ENCODE measurements at places on chromosomes 4 and X.

DNA sequence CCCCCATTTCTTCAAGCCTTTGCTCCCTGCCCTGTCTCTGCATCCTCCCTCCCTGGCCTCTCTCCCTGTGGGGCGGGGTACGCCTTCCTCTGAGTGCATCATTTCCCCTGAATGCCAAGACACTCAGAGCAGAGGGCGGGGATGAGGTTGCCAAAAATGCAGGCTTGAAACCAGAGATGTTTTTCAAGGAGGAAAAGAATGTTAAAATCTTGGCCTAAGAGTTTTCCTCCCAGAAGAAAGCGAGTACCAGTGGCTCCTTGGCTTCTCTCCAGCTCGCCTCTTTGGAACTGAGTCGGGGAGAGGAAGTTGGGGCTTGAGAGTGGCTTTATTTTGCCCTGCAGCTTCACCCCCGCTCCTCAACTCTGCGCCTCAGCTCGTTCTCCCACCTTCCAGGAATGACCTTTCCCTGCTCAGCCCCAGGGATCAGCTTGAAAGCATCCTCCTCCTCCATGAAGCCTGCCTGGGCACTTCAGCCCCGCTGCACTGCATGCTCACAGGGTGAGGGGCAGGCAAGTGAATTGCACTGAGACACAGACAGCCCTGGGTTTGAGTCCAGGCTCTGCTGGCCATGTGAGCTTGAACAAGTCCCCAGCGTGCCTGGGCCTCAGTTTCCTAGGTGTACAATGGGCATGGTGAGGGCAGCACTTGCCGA is 57.5 kb upstream of the SORCS2 start:
- DNase-seq, result no peak

DNA sequence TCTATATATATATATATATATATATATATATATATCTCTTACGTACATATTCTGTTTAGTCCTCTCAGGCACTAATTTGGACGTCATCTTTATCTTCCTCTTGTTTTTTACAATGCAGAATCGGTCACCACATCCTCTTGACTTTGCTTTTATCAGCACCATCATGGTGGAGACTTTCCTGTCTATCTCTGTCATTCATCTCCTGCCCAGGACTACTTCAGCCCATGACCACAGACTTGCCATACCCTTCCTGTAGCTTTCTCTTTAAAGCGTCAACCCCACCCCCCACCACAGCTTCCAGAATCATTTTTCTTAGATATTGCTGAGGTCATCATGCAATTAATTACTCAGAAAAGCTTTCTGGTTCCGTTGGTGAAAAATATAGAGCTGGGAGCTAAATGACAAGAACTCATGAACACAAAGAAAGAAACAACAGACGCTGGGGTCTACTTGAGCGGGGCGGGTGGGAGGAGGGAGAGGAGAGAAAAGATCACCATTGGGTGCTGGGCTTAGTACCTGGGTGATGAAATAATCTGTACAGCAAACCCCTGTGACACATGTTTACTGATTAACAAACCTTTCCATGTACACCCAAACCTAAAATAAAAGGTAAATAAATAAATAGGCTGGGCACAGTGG is 30.5 kb upstream of the PRKX start:
- no peak for DNase-seq

GRCh38 chrX:150570512-150570911 is 2.1 kb downstream of the MTM1 start:
- no peak for DNase-seq

DNA sequence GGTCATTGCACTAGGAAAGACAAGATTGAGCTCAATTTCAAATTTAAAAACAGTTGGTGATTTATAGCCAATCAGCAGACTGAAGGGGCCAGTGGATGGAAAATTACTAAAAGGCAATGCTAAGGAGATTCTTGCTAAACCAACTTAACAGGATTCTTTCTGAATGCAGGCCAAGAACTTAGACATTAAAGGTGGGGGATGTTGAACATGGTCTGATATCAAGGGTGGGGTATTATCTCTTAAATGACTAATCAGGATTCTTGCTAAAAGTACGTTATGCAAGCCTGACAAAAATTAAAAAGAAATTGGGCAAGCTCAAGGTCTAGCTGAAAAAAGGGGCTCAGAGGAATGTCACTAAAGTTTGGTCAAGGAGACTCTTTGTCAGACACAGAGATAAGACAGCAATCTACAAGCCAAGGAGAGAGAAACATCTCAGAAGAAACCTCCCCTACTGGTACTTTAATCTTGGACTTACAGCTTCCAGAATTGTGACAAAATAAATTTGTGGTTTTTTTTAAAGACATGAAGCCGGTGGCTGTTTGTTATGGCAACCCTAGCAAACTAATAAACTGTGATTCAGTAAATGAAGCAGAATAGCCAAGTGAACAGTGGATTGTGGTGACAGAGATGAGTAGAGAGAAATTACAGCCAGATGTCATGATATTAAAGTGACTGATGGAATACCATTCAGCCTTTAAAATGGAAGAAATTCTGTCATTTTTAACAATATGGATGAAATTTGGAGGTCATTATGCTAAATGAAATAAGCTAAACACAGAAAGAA is 120.3 kb upstream of the KLHL4 start:
- no peak for DNase-seq

DNA sequence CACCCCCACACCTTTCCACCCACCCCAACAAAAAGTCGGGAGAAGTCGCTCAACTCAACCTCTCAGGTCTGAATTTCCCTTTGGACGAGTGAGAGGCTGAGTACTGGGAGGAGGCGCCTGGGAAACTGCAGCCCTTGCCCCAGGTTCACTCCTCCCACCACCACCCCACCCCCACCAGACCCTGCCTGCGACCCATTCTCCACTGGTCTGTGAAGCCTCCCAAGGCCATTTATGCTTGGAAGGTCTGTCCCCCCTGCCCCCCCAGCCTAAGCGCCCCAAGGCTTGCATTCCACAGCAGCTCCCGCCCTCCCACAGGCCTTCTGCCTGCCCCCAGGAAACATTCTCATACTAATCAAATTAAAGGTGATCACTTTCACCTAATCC is 27.2 kb downstream of the ELF4 start:
- DNase-seq, result no peak

GRCh38 chr4:70305601-70306000 is 29.2 kb upstream of the CABS1 start:
- DNase-seq, result no peak

GRCh38 chr4:159652871-159653270 is 550.0 kb downstream of the RAPGEF2 start:
- no peak for DNase-seq

- DNase-seq, result no peak
Measured at GRCh38 chrX:63746715-63747114, 38.3 kb downstream of the ARHGEF9 start.

DNA sequence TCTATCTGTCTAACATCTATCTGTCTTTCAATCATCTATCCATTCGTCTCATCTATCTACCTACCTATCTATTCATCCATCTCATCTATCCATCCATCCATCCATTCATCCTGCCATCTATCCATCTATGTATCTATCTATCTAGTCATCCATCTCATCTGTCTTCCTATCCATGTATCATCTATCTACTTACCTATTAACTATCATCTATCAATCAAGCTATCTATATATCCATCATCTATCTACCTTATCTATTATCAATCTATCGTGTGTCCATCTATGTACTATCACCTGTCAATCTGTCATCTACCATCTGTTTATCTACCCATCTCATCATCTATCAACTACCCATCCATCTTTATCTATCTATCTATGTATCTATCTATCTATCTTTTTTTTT is 217.7 kb downstream of the CRLF2 start:
- DNase-seq, result no peak

- DNase-seq, result no peak
Measured at GRCh38 chr4:11489453-11490083, 60.9 kb upstream of the HS3ST1 start.

Measured in cortex of kidney (tissue), 1 donor.